Stimulated activated CD8-positive, alpha-beta memory T cell treated with anti-CD3 and anti-CD28 coated beads, Interleukin-7, amount 100 ng/mL, for 1 hour (primary cell): ENCODE measurements at places on chromosomes 4 and X.
A peak's percentile ranks its signal among the peaks of the same experiment; 100 is the strongest.

DNA sequence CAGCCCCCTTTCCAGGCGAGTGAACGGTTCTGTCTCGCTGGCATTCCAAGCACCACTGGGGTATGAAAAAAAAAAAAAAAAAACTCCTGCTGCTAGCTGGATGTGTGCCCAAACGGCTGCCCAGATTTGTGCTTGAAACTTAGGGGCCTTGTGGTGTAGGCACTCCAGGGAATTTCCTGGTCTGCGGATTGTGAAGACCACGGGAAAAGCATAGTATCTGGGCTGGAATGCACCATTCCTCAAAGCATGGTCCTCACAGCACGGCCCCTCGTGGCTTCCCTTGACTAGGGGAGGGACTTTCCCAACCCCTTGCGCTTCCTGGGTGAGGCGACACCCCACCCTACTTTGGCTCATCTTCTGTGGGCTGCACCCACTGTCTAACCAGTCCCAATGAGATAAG is 516.8 kb upstream of the FAM241A start:
- DNase-seq = no peak

DNA sequence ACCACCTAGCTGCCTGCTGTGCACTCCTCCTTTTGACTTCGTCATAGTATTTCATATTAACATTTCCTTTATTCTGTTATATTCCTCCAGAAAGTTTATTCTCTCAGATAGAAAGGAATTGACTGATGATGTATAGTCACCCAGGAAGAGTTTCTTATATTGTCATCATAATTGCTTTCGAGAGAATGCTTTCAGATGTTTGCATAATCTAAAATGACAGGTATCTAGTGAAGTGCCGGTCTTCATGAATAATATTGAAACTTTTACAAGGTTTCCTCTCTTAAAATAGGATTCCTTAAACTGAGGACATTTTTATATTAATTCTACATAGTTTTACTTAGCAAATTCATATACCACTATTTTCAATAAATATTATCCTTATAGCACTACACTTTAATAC is 10.1 kb downstream of the SEC24D start:
- DNase-seq = no peak

DNA sequence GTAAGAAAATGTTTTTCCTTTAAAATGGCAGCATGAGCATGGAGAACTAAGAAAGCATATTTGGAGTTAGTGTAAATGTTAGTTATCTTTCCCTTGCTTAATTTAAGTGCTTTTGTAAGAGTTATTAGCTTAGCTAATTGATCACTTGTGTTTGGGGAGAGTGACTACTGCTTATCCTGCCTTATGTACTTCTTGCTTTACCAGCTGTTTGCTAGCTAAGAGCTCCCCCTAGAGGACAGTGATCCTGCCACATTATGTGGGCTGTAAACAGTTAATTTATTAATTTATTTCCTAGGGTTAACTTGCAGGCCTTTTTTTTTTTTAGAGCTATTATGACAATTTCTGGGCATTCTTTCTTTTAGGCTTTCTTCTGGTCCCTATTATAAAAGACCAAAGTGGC is 435.8 kb downstream of the MAGEB5 start:
- DNase-seq = no peak

- DNase-seq = no peak
Measured at GRCh38 chr4:8326206-8326605, 56.7 kb downstream of the HTRA3 start.

- DNase-seq = no peak
Measured at GRCh38 chr4:179325181-179325580, 1882.9 kb upstream of the AGA start.

- DNase-seq = no peak
Measured at GRCh38 chr4:123421227-123421936, 24.8 kb downstream of the SPRY1 start.

GRCh38 chr4:27397886-27398285 is 537.2 kb downstream of the STIM2 start:
- DNase-seq = no peak

DNA sequence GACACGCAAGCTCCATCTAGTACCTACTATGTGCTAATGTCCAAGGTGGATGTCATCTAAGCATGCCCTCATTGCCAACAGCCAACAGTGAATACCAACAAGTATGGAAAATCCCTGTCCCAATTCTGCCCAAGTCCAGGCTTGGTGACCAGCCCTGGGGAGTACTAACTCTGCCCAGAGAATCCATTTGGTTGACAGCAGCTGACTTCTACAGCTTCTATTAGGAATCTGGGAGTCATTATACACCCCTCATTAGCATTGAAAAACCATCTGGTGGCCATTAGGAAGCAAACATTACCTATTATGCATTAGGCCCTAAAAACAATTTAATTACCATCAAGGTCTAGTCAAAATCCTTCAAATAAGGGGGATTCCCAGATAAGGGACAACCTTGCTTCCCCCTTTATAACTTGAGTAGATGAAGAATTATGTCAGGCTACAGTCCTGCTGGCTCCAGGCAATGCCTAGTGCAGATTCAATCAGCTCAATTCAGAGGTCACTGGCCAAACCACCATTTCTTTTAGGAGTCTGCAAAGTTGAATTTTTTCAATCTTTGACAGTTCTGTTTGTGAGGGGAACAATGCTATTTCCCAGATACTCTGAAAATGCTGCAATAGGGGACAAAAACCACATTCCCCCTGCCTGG is 228.0 kb upstream of the LDB2 start:
- no peak for DNase-seq

DNA sequence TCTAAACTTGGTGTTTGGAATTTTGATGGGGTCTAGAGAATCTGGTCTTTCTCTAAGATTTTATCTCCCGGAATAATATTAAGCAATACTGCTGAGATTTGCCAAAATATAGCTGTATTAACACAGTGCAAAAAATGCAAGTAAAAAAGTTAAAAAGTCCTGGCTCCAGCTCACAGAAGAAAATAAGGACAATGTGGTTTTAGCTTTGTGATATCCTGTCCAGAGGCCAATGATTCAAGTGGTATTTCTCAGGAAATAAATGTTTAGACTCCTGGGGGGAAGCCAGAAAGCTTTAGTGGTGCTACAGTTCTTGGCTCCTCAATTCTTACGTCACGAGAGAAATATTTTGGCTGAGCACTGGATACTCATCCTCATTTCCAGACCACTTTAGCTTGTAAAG is 40.9 kb upstream of the IL13RA2 start:
- no peak for DNase-seq

DNA sequence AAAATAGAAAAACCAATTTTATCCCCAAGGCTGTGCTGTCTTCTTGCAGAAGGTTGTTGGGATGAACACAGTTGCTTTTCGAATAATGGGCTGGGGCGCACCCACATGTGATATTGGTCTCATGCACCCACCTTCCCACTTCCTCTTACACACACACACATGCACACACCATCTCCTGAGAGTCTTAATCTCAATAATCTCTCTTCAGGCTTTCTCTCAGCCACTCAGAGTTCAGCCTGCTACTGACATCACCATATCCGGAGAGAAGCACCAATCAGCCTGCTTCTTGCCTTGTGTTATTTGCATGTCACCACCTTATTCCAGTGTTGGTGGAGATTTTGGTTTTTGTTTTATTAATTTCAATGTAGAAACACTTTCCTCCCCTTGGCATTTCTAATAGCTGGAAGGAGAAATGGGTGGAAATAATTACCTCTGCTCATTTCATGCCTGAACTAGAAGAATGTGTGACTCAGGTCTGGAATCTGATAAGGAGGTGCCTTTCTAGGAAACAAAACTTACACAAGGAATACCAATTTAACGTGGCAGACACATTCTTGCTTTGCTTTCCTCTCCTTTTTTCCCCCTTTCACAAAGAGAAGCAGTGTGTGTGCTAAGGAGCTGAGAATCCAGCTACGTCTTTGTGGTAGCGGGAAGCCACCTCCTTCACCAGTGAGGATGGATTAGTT is 400.2 kb downstream of the MID1IP1 start:
- DNase-seq = no peak

GRCh38 chr4:95213366-95213765 is 335.4 kb downstream of the UNC5C start:
- no peak for DNase-seq

- peak; percentile 10 for DNase-seq
Measured at GRCh38 chr4:184648313-184649025, 778 bp downstream of the CASP3 start.

GRCh38 chrX:140439476-140439875 is 65.4 kb downstream of the SOX3 start:
- DNase-seq = no peak

GRCh38 chr4:42638993-42639392 is 17.9 kb downstream of the ATP8A1 start:
- no peak for DNase-seq

DNA sequence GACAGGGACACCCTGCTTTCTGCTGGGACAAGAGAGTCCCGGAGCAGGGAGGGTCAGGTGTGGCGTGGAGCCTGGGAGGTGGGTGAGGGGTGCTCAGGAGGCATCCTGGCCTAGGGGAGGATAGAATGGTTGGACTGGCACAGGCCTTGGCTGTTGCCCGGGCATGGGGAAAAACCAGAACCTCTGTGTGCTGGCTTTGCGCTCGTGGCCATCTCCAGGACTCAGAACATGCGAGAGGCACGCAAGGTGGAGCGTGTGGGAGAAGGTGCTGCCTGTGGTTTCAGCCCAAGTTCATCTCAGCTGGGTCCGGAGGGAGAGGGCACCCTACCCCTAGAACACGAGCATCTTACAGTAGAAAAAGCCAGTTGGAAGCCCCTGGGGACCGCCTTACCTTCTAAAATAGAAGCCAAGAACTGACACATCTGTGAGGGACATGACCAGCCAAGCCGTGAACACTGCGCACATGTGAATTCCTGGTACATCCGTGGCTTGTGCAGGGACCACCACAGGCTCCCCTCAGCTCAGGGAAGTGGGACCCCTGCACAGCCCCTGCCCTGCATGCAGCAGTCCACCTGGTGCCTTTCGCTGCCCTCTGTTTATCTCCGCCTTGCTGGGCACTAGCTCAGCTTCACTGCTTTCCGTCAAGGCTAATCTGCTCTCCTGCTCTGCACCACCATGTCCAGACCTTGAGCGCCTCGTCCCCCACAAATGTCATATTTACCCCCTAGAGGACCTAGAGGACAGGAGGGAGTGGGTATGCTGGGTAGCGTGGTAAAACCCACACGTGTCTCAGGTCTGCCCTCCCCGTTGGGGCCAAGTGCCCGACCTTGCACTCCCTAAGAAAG is 13.5 kb downstream of the MSANTD1 start:
- DNase-seq = no peak

- DNase-seq = peak; percentile 5
Measured at GRCh38 chrX:7083468-7084396, 63.8 kb upstream of the STS start.

GRCh38 chr4:68218044-68218443 is 27.4 kb downstream of the TMPRSS11B start:
- DNase-seq = no peak

DNA sequence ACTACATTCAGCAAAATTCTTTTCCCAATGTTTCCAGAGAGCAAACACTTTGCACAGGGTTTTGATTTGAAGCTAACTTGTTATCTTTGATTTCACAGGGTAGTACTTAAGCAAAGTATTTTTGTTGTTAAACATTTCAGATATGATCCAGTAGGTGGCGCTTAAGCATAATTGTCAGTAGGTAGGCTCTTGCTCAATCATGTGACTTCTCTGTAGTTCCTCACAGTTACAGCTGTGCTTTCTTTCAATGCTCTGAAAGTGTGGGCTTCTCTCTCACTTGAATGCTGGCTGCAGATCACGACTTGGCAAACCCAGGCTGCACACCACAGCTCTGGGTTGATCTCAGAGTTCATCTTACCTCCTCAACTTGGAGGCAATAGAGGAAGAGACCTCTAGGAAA is 1016.5 kb downstream of the SH3BGRL start:
- no peak for DNase-seq

DNA sequence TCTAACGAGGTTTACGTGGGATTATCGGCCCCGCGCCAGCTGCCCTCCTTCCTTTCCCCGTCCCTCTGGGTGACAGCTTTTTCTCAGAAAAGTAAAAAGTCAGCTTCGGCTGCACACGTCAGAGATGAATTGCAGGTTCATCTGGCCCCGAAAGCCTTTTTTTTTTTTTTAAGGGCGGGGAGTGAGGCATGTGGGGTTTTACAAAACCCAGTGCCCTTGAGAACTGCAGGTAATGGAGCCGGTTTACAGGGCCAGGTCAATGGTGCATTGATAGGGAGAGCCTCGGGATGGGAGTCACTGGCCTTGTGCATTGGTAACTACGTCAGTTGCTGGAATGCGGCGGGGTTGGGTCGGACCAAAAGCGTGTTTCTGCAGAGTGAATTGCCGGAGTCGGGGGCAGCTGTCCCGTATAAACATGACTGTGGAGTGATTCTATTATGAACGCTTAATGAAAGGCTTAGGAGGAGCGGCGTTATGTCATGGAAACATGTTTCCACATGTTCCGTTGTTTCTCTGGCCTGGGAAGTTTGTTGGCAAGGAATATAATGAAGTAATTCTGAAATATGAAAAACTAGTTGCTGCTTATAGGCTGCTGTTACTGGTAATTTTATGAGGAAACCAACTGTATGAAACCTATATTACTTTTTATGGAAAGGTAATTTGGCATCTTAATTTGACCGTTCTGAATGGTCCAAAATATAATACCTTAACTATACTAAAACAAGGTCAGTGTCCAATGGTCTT is 1.1 kb downstream of the HSPA4L start:
- DNase-seq = no peak

- DNase-seq = no peak
Measured at GRCh38 chr4:131644619-131645018, 1504.5 kb upstream of the PCDH10 start.
